GM19239 (cell line): ENCODE measurements at places on chromosomes 7 and 10.
A peak's percentile ranks its signal among the peaks of the same experiment; 100 is the strongest.

DNA sequence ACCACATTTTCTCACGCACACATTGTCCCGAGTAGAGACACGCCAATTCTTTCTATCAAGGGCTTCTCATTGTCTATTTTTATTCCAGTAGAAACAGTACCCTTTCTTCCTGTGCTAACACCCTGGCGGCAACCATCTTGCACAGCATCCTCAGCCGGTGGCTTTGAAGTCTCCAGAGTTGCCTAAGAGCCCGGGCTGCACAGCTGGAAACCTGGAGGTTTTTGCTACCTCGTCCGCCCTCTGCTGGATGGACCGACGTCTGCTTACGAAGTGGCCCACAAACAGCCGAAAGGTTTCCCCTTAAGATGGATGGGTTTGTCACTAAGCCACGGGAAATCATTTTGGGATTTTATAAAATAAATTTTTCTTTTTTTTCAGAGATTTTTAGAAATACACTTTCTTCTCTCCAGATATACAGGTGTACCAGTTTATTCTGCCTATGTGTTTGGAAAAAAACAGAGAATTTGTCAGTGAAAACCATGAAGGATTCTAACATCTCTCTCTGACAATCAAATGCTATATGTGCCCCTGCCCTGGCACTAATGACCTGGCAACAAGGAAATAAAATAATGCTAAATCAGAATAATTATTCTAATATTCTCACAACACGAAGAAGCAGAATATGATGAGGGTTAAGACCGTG is 81.8 kb upstream of the FAM204A start:
- peak; percentile 26 for DNase-seq

DNA sequence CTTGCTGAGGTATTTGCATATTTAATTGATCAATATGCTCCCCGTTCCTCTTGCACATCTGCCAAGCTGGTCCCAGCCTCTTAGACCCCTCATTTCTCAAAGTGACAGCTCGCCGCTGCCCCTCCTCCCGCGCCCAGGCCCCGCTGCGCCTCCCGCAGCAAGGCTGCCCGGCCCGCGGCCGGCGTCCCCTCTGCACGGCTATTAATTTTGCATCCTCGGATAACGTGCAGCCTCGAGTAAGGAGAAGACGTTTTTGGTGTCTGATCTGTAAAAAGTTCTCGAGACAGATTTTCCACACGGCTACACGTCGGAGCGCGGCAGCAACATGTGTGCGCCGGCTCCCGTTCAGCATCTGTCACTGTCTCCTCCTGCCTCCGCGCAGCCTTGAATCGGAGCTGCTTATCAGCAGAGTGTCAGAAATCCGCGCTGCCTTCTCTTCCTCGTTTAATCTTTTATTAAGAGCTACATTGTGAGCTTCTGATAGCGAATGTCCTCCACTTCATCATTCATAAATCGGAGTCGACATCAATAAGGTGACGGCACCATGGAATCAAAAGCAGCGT is 65.3 kb downstream of the EBF3 start:
- DNase-seq, result no peak

DNA sequence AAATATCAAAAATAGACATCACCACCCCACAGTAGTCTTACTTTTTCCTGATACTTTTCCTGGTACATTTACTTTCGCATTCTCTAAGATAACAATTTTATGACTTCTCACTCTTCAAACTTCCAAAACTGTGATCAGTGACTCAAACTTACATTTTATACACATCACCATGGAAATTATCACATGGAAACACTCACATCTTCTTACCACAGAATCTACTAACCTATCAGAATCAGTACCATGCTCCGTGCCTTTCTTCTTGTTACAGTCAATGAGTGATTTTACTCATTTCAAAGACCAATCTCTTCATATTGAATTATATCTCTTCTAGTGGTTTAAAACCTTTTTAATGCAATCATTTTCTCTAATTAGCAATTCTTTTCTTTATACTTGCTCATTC is 120.3 kb downstream of the PTEN start:
- DNase-seq, result no peak

GRCh38 chr7:133040674-133041073 is 41.2 kb downstream of the CHCHD3 start:
- no peak for DNase-seq

GRCh38 chr7:39421661-39422060 is 144.5 kb upstream of the YAE1 start:
- DNase-seq, result no peak

DNA sequence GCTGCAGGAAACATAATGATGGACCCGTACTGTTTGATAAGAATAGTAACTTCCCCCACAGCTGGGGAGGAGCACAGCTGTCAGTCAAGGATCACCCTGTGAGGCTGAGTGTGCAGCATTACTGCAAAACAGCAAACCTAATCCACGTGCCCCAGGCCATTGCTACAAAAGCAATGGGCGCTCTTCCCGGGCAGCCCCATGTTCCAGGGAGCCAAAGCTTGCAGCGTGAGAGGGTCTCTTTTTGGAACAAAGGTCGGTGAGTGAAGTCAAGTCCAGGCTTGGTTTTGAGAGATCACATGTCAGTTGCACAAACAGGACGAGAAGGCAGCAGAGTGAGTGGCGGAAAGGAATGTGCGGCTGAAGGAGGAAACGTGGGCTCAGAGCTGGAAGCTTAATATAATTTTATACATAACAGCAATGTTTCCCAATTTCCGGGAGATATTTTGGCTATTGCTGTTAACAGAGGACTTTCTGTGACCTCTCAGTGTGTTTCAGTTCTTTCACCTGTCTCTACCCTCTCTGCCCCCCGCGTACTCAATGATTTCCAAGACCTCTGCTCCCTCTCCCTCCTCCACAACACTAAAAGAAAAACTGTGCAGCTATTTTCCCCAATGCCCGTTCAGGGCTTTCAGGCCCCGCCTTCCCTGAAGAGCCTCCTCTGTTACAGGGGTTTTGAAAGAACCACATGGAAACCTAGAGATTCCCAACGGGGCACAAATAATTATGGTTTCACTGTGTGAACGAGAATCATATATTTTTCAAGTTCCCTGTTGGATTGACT is 128.9 kb downstream of the MTPAP start:
- DNase-seq, result no peak

DNA sequence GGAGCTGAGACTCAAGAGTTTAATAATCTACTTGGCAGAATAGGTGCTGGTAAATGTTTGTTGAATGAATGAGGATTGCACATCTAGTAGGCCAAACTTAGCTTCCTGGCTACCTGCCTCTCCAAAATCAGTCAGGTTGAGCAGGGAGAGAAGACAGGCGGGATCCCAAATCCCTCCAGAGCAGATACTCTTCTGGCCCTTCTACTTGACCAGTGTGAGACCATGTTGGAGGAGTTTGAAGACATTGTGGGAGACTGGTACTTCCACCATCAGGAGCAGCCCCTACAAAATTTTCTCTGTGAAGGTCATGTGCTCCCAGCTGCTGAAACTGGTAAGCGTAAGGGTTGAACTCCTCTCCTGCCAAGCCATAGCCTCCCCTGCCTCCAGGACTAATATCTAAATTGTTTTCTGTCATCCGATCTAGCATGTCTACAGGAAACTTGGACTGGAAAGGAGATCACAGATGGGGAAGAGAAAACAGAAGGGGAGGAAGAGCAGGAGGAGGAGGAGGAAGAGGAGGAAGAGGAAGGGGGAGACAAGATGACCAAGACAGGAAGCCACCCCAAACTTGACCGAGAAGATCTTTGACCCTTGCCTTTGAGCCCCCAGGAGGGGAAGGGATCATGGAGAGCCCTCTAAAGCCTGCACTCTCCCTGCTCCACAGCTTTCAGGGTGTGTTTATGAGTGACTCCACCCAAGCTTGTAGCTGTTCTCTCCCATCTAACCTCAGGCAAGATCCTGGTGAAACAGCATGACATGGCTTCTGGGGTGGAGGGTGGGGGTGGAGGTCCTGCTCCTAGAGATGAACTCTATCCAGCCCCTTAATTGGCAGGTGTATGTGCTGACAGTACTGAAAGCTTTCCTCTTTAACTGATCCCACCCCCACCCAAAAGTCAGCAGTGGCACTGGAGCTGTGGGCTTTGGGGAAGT is 2.2 kb upstream of the MBLAC1 start:
- no peak for DNase-seq

DNA sequence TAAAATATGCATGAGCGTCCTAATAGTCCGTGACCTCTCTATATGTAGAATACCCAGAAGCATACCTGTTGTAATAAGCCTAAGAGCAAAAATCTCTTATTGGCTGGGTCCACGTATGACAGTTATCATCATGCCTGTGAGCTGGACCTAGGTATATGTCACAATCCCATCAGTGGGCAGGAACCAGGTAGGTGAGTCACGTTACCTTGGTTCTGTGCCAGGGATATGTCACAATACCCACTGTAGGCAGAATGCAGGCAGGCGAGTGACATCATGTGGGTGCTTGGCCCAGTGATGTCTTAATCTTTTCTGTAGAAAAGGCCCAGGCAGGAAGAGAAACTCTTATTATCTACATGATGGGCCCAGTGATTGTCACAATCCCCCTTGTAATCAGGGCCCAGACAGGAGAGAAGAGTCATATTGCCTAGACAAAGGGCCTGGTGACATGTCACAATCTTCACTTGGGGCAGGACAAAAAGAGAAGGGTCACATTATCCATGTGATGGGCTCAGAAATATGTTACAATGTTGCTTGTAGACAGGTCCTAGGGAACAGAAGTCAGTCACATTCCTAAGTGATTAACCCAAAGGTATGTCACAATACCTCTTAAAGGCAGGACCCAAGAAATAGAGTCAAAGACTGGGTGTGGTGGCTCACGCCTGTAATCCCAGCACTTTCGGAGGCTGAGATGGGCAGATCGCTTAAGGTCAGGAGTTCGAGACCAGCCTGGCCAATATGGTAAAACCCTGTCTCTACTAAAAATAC is 12.9 kb upstream of the ZNF736 start:
- no peak for DNase-seq

GRCh38 chr7:23175938-23176337 is 5.9 kb upstream of the NUP42 start:
- DNase-seq, result no peak

DNA sequence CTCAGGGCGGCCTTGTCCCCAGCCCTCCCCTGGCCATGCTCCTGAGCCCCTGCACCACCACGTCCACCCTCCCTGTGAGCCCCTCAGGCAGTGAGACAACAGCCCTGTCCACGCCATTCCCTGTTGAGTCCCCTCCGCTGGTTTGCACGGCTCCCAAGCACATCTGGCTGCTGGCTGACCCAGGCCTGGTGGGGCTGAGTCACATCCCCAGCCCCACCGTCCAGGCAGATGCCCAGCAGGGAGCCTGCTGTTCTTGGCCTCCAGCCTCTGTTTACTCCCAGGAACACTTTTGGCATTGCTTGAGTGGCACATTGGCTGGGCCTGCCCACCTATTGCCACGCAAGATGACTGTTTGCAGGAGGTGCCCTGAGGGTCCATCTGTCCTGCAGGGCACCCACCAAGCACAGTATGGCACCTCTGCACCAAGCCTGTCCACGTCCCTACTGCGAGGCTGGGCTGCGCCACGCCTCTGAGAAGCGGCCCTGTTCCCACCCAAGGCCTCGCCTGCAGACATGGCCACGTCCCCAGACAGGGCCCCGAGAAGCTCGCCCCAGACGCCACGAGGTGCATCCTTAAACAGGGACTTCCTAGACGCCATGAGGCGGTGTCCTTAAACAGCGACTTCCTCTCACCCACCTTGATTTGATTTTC is 48.4 kb upstream of the INPP5A start:
- no peak for DNase-seq

DNA sequence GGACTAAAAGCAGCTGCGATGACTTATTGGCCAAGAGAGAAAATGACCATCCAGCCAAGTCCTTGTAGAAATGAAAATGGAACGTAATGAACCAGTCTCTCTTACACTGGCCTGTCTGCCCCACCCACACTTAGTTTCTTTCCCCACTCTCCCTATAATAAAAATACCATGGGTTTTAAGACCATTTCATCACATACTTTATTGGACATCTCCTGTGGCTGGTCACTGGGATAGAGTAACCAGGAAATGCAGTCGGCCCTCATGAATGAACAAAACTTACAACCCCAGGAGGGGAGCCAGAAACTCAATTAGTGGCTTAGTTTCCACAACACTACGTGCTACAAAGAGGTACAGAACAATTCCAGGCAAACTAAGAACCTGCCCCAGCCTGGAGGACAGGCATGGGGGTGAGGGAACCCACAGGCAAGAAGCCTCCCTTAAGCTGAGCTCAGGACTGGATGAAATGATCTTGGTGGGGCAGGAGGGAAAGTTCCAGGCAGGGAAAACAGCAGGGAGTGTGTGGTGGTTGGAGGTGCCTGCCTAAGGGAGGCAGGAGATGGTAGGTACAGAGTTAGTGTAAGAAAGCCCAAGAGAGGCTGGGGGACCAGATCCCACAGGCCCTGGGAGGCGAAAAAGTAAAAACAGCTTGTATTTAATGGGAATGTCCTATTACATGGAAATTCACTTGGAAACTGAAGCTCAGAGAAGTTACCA is 29.6 kb downstream of the MKI67 start:
- no peak for DNase-seq

DNA sequence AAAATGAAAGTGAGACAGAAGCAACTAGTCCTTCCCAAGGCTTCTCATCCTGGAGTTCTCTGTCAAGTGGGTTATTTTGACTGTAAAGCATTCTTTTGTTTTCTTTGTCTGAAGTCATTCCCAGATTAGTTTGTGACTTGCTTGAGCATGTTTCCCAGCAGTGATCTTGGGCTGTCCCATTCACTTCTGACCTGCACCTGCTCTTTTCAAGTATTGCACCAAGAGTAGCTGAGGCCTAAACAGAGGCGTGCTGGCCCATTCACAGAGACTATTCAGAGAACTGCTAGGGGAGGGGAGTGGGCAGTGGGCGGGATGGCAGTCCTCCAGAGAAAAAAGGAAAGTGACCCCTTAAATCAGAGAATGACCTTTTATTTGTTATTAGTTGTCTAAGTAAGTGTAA is 61.3 kb downstream of the CACNA2D1 start:
- DNase-seq, result no peak

GRCh38 chr7:128809363-128809762 is 17.6 kb downstream of the CCDC136 start:
- no peak for DNase-seq

- no peak for DNase-seq
Observed at GRCh38 chr7:133345690-133346421, 93.0 kb downstream of the EXOC4 start.

DNA sequence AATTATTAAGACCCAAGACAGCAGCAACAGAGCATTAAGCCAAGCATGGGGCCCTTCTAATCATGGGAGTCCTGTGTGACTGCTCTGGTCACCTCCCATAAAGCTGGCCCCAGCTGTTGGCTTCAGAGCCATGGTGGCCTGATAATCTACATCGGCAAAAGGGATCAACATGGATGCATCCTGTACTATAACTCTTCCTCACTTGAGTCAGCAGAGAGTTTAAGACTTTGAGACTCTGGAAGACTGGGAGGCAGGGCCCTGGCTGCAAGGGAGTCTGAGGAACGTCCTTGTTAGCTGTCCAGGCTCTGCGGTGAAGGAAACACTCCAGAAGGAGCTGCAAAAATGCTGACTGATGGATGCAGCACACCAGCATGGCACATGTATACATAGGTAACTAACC is 95.0 kb upstream of the KIAA1217 start:
- no peak for DNase-seq

GRCh38 chr7:129479831-129480230 is 22.5 kb upstream of the SMKR1 start:
- no peak for DNase-seq

DNA sequence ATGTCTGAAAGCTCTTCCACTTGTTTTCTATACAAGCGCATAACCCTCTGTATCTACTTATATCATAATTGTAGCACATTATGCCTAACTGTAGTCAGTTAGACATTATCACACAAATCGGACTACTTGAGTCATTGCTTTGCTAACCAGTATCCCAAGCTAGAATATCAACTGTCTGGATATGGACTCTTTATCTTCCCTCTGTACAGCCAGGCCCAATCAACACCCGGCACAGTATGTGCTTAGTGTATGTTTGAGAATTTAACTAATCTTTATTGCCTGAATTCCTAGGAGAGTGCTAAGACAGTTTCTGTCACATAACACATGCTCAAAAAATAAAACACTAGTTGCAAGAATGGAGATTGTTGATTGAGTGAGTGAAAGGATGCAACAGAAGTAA is 211.2 kb downstream of the ARL4A start:
- no peak for DNase-seq
